ENCODE measurements at places on chromosomes 3 and 15. TPM values are rescaled to one million over a fixed set of nuclear protein-coding genes. Genes with fewer than 3 reads are reported as not detected.

Gene PSTPIP1
- polyA plus RNA-seq: 2.9 TPM

Gene SKOR1
- 0.65 TPM for polyA plus RNA-seq

Gene MKRN3
- 1.2 TPM for polyA plus RNA-seq

- no peak for DNase-seq
Measured at GRCh38 chr3:115903843-115904242, 280.5 kb downstream of the GAP43 start.

- DNase-seq: no peak
Measured at GRCh38 chr3:188255190-188255589, 101.2 kb downstream of the LPP start.

- no peak for DNase-seq
Measured at GRCh38 chr3:34001022-34001421, 202.6 kb downstream of the PDCD6IP start.

GRCh38 chr15:80010131-80010673, 39.2 kb upstream of the BCL2A1 start:
- no peak for DNase-seq

DNA sequence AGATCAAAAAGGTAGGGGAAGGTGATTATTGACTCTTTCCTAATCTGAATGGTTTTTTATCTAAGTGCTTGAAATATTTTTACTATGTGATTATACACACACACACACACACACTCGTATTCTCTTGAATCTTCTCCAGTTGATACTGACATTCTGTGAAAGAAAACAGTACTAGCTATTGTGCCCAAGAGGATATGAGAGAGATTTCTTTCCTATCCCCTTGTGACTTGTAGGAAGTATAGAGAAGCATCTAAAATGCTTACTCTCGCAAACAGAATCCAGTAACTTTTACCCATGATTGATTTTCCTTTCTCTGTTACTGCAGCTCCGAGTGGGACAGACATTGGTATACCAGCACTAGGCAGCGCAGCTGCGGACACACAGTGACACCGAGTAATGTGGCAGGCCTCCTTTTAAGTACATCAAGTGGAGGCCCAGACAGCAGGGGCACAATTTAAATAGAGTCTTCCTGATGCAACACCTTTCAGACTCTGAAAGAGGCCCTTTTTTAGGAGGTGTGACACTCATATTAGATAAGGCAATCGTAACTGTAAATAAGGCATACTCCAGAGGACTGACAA, 421.0 kb upstream of the CNTN4 start:
- no peak for DNase-seq
